ENCODE measurements at places on chromosomes 11 and 22.
A peak's percentile ranks its signal among the peaks of the same experiment; 100 is the strongest.

GRCh38 chr22:38948181-38948940 is 9.0 kb upstream of the APOBEC3A start:
- DNase-seq = no peak

DNA sequence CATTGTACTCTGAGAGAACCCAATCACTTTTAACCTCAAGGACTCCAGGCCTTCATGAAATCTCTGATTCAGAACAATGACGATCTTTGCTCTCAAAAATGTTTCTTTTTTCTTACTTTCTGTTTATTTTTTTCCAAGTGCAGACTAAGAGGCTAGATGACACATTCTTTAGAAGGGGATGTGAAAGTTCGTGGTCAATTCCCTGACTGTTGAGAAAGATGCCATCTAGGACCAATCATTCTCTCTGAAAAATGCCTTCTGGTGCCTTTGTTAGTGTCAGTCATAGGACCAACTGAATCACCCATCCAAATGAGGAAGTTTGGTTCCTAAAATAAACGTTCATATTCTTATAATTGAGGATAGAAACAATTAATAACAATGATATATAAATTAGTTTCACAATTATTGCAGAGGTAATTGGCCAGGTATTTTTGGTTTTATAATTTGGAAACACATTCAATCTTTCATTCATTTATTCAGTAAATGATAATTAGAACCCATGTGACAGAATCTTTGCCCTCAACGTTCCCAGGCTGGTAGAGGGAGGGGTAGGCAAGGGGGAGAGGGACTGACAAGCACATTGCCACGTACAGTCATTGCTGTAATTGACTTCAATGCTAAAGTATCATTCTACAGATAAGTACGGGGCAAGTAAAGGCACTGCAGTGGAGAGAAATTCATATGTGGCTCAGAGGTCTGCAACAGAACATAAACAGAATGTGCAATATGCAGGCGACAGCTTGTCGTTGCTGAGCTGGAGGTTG is 333.4 kb upstream of the MPPED2 start:
- no peak for DNase-seq

GRCh38 chr11:130389335-130389935 is 39.0 kb downstream of the ADAMTS8 start:
- DNase-seq = peak; percentile 59

DNA sequence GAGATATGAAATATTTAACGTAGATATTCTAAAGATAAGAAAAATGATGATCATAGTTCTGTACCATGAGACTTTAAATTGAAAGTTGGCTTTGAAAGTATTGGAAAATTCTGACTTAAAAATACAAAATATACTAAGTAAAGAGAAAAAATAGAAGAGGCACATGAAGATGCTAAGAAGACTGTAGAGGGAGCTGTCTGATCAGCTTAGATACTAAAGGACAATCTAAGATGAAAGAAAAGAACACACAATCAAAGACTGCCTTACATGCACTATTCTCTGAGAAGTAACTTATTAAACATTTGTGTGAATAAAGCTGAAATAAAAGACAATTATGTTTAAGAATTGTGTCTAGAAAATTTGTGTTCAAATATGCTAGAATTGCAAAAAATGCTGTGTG is 55.1 kb downstream of the RBMXL2 start:
- peak; percentile 34 for DNase-seq

DNA sequence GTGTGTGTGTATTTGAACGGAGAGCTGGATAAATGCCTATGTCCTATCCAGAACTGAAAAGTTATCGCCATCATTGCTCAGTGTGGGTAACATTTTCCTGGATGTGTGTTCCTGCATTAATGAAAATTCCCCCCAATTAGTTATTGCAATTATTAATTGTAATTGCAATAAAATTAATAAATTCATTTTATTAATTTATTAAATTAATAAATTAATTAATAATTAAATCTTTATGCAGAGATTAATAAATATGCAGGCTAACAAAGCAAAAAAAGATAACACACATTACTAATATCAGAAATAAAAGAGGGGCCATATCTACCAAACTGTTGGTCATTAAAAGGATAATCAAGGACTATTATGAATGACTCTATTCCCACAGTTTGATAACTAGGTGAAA is 3.6 kb downstream of the RFPL3 start:
- DNase-seq = no peak

DNA sequence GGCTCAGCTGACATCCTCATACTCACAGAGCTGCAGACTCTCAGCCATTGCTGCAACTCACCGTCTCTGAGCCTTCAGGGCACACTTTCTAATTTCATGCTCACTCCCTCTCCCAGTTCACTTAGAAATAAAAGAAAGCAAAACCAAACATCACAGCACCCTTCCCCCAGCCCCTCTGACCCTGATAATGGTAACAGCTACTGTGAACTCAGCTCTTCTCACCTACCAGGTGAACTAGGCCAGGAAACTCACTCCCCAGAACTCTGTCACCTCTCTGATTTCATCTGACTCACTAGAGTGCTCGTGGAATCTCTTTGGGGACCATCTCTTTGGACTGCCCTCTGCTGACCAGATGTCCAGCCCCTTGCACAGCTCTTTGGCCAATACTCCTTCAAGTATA is 14.5 kb upstream of the PARVA start:
- no peak for DNase-seq

DNA sequence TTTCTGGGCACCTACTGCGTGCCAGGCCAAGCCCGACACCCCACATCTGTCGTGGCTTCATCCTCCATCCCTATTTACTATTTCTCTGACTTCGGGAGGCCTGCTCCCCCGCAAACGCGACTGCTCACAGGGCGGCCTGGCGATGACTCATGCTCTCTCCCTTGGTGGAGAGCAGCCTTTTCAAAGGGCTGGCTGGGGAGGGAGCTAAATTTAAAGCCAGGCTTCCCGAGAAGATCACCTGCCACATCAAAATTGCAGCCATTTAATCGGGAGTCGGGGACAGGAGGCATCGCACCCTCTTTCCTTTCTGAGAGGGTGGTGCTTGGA is 24.9 kb upstream of the SHISAL1 start:
- DNase-seq = peak; percentile 73

- DNase-seq = no peak
Measured at GRCh38 chr11:116172156-116172555, 600.6 kb downstream of the BUD13 start.

DNA sequence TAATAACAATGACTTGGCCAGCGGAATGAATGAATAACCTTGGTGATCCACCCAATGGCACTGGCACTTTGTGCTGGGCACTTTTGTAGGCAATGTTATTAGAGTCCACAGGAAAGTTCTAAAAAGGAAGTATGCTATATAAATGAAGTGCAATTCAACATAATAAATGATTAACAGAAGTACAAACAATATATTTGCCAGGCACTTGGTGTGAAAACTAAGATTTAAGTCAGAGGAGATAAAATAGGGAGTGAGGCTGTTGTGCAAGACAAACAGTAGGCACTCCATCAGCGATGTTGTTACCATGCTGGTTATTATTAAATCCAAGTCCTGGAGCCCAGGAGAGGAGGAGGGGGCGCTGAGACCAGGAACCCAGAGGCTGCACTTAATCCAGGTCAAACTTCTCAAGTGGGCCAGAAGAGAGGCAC is 173.8 kb downstream of the LARGE1 start:
- DNase-seq = no peak

DNA sequence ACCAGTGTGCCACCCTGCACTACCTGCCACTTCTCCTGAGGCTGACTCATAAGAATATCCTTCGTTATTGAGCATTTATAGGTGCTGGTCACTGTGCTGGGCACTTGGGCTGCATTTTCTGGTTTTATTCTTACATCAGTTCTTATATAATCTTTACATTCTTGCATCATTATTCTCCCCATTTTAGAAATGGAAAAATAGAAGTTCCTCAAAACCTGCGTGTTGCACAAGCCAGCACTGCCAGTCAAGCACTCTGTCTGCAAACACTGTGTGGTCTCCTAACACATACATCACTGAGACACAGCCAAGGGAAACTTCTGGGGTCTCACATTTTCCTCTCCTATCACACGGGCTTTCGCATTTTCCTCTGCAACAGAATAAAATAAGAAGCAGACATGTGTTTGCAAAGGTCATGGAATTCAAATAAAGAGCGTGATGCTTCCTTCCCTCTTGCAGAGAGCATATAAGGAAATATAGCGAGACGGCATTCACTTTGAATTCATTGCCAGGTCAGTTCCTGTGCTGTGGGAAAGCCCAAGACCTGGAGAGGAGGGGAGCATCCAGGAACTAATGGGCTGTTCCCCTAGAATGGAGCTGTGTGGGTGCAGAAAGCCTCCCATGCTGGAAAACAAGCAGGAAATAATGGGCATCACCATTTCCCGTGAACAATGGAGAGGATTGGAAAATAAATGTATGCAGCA is 73.9 kb upstream of the SEZ6L start:
- no peak for DNase-seq

DNA sequence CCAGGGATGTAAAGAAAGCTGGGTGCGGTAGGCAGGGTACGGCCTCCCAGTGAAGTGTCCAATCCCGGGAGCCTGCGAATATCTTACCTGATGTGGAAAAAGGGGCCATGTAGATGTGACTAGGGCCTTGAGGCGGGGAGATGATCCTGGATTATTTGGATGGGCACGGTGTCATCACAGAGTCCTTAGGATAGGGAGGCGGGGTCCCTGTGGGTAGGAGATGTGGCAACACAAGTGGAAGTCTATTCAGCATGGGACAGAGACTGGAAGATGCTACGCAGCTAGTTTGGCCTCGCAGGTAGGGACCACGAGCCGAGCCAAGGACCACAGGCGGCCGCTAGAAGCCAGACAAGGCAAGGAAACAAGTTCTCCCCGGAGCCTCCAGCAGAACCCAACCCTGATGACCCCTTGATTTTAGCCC is 46.4 kb upstream of the SHANK2 start:
- DNase-seq = no peak

- peak; percentile 9 for DNase-seq
Measured at GRCh38 chr11:47215366-47215910, 664 bp downstream of the DDB2 start.

GRCh38 chr11:76654298-76654851 is 16.2 kb downstream of the LRRC32 start:
- DNase-seq = peak; percentile 96

- DNase-seq = no peak
Measured at GRCh38 chr22:24498824-24499223, 3.7 kb downstream of the UPB1 start.

GRCh38 chr11:122353561-122353960 is 237.5 kb upstream of the BLID start:
- DNase-seq = no peak

DNA sequence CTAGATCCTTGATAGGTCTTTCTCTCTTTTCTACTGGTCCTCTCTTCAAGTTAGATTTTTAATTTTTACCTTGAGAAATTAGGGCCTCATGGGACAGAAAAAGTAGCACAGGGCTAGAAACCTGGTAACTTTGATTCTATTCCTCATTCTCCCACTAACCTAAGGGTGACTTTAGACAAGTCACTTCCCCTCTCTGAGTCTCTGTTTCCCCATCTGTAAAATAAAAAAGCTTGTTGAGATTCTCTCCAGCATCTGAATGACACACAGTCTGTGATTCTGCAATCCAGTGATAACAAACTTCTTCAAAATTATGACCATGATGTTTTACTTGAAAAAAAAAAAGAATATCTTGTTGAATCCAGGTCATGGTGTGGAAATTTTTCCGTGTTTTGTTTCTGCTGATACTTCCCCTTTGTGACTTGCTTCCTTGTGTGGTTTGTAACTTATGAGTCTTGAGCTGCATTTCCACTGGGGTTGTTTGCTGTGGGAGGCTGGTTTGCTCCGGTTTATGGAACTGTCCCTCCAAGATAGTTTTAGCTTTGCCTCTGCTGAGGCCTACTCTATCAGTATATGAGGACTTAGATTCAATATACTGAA is 9.8 kb upstream of the MPEG1 start:
- no peak for DNase-seq

- no peak for DNase-seq
Measured at GRCh38 chr11:106017093-106017492, 4.9 kb downstream of the MSANTD4 start.

DNA sequence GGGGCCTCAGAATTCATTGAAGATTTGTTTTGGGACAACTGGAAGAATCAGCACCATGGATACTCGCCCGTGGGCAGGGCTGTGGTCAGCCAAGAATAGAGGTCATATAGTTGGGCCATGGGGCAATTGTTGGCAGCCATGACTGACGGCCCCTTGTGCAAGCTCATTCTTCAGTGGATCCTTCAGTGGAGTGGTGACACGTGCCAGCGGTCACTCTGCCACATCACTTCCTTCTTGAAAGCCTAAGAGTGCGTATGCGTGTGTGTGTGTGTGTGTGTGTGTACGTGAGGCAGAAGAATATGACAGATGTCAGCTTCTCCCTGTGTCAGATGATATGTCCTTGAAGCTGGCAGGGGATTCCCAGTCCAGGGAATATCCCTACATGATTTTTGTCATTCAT is 1.8 kb upstream of the IL18BP start:
- no peak for DNase-seq

- peak; percentile 46 for DNase-seq
Measured at GRCh38 chr11:57071829-57072228, 83.1 kb downstream of the OR5AK2 start.

GRCh38 chr11:119590651-119591351 is 138.2 kb downstream of the NECTIN1 start:
- no peak for DNase-seq

DNA sequence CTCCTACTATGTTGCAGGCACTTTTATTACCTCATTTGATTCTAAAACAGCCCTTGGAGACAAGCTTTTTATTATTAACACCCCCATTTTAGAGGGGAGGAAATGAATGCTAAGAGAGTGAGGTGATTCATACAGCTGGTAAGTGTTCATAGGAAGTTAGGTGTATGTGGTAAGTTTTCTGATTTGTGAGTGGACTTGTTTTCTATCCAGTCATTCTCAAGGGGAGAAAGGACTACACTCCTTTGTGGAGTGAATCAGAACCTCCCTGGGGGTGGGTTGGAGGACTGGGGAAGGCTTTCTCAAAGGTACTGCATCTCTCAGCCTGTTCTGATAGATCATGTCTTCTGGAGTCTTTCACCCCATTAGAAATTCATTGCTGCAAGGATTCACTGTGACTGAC is 23.5 kb downstream of the PKNOX2 start:
- DNase-seq = no peak

GRCh38 chr11:3617990-3618389 is 23.8 kb downstream of the ART5 start:
- DNase-seq = no peak

DNA sequence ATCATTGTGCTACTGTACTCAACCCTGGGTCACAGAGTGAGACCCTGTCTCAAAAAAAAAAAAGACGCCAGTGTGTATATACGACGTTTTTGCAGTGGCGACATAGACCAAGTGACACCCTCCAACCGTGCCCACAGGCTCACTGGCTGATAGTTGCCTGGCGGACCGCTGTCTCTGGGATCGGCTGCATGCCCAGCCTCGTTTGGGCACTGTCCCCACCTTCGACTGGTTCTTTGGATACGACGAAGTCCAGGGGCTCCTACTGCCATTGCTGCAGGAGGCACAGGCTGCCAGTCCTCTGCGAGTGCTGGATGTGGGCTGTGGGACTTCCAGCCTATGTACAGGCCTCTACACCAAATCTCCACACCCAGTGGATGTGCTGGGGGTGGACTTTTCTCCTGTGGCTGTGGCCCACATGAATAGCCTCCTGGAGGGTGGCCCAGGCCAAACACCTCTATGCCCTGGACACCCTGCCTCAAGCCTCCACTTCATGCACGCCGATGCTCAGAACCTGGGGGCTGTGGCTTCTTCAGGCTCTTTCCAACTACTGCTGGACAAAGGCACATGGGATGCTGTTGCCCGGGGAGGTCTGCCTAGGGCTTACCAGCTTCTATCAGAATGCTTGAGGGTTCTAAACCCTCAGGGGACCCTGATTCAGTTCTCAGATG is 1.3 kb downstream of the CSKMT start:
- no peak for DNase-seq
